Caudate nucleus (tissue), 63 donors: ENCODE measurements at places on chromosomes 3 and 15.
A peak's percentile ranks its signal among the peaks of the same experiment; 100 is the strongest.

GRCh38 chr3:97930018-97930417 is 42.2 kb downstream of the RIOX2 start:
- DNase-seq = no peak

DNA sequence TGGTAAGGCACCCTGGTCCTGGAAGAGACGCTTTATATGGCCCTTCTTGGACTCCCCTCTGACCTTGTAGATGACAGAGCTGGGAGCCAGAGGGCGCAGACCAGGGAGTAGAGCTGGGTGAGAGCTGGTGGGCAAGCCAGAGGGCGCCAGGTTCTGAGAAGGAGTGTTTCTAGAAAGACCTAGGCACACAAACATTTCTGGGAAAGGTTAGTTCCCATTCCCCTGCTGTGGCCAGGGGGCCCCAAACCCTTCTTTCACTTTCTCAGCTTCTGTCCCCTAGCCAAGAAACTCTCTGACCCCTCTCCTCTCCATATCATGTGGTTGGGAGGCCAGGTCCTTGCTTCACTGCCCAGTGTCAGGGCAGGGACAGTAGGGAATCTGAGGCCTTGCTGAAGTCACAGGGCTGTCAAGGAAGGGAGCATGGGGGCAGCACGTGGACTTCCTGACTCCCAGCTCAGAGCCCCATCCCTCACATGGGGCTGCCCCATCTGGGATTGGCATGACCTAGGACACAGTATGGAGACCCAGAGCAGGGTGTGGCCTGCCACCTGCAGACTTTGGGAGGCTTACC is 3.6 kb downstream of the HEMK1 start:
- DNase-seq = no peak

- DNase-seq = no peak
These were observed 153.5 kb downstream of the MECOM start for GRCh38 chr3:169509780-169510692.

DNA sequence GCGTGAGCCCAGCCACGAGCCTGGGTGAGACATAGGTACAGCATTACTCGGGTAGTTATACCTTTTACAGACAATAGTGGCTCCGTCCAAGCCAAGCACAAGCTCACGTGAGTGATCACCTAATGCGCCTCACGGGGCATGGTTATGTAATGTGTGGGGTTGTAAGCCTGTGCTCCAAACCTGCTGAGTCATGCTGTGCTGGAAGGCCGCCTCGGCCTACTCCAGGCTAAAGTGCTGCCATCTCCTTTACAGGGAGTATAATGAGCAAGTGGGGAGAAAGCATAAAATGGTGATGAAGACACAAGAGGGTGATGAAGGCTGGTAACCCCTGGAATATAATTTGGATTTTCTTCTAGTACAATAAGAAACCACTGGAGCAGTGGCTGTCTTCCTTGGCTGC is 175.8 kb upstream of the STT3B start:
- no peak for DNase-seq

DNA sequence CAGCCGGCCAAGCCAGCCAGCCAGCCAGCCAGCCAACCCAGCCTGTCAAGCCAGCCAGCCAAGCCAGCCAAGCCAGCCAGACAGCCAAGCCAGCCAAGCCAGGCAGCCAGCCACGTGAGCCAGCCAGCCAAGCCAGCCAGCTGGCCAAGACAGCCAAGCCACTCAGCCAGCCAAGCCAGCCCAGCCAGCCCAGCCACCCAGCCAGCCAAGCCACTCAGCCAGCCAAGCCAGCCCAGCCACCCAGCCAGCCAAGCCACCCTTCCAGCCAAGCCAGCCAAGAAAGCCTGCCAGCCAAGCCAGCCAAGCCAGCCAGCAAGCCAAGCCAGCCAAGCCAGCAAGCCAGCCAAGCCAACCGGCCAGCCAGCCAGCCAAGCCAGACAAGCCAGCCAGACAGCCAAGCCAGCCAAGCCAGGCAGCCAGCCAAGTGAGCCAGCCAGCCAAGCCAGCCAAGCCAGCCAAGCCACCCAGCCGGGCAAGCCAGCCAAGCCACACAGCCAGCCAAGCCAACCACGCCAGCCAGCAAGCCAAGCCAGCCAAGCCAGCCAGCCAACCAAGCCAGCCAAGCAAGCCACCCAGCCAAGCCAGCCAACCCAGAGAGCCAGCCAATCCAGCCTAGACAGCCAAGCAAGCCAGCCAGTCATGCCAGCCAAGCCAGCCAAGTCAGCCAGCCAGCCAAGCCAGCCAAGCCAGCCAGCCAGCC is 199.5 kb downstream of the GOLGA6L6 start:
- DNase-seq = no peak

DNA sequence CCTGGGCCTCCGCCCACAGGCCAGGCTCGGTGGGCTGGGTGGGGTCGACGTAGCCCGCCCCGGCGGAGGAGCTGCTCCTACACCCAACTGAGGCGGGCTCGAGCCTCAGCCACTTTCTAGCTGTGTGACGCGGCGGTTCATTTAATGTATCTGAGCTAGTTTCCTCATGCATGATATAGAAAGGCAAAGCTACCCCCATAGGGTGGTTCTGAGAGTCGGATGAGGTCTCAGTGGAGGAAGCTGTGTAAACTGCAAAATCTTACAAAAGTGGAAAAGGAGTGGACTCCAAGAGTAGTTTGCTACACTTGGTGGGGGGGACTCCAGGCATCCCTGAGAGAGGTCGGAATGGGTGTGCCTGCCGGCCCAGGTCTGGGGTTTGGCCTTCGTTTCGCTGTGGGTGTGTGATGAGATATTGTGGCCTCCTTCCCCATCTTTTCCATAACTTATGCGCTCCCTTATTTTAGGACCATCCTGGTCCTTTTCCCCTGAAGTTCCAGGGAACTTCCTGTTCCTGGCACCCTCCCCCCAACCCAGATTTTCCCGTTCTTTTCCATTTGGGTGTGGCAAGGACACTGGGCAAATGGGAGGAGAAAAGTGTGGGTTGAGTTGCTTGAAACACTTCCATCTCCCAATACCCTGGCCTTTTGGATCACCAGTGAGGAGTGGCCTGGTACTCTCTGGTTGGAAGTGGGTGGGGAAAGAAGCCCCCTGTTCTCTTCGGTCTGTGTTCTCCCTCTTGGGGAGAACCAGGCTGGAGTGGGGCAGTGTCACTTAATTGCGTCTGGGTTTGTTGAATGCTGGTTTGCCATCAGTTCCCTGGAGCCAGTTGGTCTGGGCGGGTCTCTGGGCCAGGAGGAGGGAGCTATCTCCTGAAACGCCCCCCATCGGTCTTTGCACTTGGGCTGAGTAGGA is 1.1 kb downstream of the PDIA5 start:
- no peak for DNase-seq

DNA sequence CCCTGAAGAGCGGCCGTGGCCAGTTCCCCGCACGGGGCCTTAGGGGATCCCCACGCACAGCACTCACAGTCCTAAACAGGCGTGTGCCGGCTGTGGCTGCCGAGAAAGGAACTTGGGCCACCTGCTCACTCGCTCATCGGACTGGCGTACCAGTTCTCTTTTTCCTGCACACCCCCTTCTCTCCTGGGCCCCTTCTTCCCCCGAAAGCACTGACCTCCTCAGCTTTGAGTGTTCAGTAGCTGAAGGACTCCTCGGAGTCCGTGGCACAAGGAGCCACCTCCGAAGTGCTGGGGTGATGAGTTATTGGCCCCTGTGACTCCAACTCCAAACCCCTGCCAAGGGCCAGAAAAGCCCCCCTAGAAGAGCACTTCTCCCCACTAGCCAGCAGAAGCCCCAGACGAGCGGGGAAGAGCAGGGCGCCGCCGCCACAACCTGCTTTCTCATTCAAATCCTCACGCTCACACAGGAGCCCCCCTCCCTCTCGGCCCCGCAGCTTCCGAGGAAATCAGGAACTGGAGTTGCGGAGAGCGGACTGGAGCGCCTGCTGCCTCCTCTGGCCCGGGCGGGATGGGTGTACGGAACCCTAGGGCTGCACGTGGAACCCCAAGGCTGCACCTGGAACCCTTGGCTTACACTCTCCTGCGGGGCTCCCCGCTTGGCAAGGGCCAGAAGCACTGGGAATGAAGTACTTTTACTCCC is at the start of gene PLCH1:
Gene PLCH1 (minus strand): TSS at position 446 of the 699 bp plus-strand sequence. CDS start 40,847 bp downstream, outside the sequence.
- DNase-seq = peak; percentile 51

GRCh38 chr3:38382506-38383080 is 36.0 kb downstream of the XYLB start:
- DNase-seq = no peak

- DNase-seq = no peak
These were observed 151.2 kb upstream of the RORA start for GRCh38 chr15:61380270-61380669.

- no peak for DNase-seq
These were observed 21.3 kb downstream of the LRIG1 start for GRCh38 chr3:66479532-66479947.

DNA sequence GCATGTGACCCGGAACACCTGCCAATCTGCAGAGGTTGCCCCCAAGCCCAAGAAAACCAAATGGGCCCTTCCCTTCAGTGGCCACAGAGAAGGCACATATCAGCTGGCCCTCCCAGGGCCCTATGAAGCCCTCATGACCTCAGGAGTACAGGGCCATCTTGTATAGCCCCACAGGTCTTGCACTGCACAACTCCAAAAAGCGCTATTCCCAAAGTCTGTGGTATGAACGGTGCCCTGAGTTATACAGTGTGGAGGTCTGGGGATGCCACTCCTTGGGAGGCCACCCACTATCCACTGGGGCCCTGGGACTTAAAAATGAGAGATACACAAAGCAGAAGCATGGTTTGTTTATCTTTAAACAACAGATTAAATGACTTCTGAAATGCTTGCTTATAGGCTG is 61.5 kb downstream of the CAPN7 start:
- no peak for DNase-seq

DNA sequence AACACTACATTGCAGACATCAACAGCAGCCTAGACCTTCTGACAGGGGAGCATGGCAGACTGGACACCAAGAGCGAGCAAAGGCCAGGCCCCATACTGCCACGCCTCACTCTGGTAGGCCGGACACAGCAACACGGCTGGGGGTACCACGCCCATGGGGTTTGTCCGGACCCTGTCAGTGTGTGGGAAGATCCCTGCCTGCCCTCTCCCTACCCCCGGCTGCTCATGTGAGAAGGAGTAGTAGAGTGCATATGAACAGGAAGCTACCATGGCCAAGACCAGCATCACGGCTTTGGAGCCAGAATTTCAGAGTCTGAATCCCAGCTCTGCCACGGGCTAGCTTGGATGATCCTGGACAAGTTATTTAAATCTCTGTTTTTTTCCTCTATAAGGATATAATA is 27.9 kb downstream of the ALDH1L1 start:
- DNase-seq = no peak

DNA sequence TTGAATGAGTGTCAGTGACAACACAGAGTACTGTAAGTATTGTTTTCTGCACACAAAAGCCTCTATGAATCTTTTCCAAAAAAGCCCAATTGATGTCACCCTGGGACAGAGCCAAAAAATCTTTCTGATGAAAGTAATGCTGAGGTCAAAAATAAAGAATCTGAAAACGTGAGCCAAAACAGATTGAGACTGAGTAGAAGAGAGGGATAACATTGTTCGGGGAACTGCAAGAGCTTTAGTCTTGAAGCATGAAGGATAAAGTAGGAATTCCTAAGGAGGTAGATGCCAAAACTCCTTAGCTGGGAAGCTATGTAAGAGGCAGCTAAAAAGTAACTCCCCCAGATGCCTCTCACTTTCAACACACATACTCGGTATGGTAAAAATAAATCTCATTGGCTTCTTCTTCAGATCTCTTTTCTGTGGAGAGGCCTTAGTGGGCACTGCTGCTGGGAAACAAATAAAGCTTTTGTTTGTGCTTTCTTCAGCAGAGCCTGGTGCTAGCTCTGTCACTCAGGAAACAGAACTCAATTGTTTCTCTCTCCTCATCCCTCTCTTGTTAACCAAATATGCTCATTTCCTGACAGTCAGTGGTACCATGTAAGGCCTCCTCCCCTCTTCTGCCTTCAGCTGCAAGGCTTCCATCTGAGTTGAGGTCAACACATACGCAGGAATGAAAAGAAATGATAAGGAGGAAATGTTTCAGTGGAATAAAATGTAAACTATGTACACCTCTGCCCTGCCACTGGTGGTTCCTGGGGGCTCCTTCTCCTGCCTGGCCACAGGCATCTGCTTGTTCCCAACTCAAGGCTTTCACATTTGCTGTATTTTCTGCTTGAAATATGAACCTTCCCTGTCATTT is 58.1 kb downstream of the CD200 start:
- peak; percentile 63 for DNase-seq

DNA sequence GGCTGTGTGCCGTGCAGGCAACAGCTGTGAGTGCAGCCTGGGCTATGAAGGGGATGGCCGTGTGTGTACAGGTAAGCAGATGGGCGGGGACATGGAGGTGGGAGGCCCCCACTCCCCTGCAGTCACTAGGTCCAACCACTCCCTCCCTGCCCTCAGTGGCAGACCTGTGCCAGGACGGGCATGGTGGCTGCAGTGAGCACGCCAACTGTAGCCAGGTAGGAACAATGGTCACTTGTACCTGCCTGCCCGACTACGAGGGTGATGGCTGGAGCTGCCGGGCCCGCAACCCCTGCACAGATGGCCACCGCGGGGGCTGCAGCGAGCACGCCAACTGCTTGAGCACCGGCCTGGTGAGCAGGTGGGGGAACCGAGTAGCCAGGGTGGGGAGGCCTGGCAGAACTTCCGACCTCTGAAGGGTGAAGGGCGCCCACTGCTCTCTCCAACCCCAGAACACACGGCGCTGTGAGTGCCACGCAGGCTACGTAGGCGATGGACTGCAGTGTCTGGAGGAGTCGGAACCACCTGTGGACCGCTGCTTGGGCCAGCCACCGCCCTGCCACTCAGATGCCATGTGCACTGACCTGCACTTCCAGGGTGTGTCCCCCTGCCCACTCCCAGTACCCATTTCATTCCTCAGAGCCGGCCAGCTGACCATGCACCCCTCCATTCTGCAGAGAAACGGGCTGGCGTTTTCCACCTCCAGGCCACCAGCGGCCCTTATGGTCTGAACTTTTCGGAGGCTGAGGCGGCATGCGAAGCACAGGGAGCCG is 11.6 kb downstream of the NT5DC2 start:
- no peak for DNase-seq

- DNase-seq = no peak
These were observed 80.7 kb upstream of the PCSK6 start for GRCh38 chr15:101570241-101570640.

- DNase-seq = no peak
These were observed 44.9 kb upstream of the ABHD2 start for GRCh38 chr15:89043031-89044002.

GRCh38 chr15:68183616-68184315 is 21.4 kb downstream of the CALML4 start:
- DNase-seq = no peak

- DNase-seq = no peak
These were observed 112.8 kb downstream of the NSUN3 start for GRCh38 chr3:94175677-94176076.

DNA sequence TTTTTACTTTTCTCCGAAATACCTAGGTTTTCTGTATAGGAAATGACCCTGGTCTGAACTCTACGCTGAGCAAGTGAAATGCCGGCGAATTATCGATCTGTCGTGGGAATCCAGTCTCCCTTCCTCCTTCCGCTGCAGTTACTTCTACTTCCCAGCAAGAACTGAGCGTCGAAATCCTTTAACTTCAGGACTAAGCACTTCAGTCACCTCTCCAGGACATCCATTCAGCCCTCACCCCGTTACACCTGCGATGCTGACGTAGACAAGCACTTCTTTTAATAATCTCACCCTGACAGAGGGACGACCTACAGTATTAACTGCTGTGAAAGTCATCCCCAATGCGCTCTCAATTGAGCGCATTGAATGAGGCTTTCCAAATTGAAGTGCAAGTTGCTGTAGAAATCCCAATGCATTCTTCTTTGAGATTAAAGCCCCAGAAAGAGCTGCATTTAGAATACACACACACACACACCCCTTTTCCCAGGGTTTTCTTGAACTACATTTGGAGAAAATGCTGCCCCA is 1.3 kb downstream of the TOP2B start:
- peak; percentile 57 for DNase-seq

GRCh38 chr15:63523306-63523990 is 19.1 kb downstream of the USP3 start:
- no peak for DNase-seq

GRCh38 chr3:133872161-133872560 is 23.5 kb downstream of the RAB6B start:
- no peak for DNase-seq
